Glomerular endothelial cell (primary cell): ENCODE measurements at places on chromosomes 3 and 15. TPM values are rescaled to one million over a fixed set of nuclear protein-coding genes. Genes with fewer than 3 reads are reported as not detected.

GRCh38 chr15:71444866-71445590 is 329.8 kb downstream of the THSD4 start:
- DNase-seq = no peak

- no peak for DNase-seq
Observed at GRCh38 chr3:73399106-73399505, 225.6 kb downstream of the PDZRN3 start.

LRTM1 gene
- total RNA-seq = not detected in 2 replicates

- DNase-seq = no peak
Observed at GRCh38 chr3:122794779-122795673, at the start of gene SLC49A4. Gene SLC49A4, plus strand, starts transcription at chr3:122795069. Its CDS starts 124 bp downstream, at chr3:122795193.

FETUB gene
- not detected in 2 replicates for total RNA-seq

GRCh38 chr3:107670986-107671385 is 148.2 kb downstream of the BBX start:
- no peak for DNase-seq

EFHB gene
- total RNA-seq = not detected in 2 replicates

GRCh38 chr3:177034832-177035475 is 162.3 kb downstream of the TBL1XR1 start:
- DNase-seq = no peak

- no peak for DNase-seq
Observed at GRCh38 chr3:106251160-106251892, 382.5 kb upstream of the CBLB start.

- no peak for DNase-seq
Observed at GRCh38 chr15:28934645-28935044, 48.9 kb downstream of the APBA2 start.

GRCh38 chr3:43041517-43041916 is 62.4 kb downstream of the GASK1A start:
- DNase-seq = no peak

DNA sequence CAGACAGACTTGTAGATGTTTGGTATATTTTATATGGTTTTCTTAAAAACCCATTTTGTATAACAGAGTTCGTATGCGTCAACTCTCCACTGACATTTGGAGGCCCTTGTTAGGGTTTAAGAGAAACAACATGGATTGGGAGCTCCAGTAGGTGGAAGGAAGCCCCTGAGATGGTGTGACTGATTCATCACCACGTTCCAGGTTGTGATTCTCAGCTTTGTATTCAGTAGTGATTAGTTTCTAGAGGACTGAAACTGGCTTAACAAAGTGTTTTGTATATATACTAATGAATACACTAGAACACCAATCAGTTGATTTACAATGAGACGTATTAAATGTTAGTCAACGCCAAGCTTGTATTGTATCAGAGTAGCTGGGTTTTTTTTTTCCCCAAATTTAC is 33.9 kb downstream of the SNRK start:
- no peak for DNase-seq

DNA sequence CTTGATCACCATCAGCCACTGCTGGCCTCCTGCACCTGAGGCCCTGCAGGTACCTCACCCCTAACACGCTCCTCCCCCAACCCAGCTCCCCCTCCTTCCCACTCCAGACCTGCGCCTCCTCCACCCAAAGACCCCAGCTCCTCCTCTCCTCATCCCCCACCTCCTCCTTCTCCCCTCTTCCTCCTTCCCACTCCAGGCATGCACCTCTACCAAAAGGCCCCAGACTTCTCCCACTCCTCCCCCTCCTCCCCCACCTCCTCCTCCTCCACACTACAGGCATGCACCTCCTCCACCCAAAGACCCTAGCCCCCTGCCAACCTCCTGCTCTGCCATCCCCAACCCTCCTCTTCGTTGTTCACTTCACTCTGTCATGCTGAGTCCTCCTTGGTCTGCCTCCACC is 42.7 kb downstream of the CYP11A1 start:
- no peak for DNase-seq

SCAPER gene
- 13.8 and 18.9 TPM in 2 replicates for total RNA-seq

GRCh38 chr3:189389346-189389745 is 217.6 kb downstream of the TPRG1 start:
- no peak for DNase-seq

STRA6 gene
- 0.48 and 1.6 TPM in 2 replicates for total RNA-seq

GRK7 gene
- not detected in 2 replicates for total RNA-seq

GRCh38 chr15:80060356-80061006 is 1.0 kb downstream of the ZFAND6 start:
- DNase-seq = no peak

DNA sequence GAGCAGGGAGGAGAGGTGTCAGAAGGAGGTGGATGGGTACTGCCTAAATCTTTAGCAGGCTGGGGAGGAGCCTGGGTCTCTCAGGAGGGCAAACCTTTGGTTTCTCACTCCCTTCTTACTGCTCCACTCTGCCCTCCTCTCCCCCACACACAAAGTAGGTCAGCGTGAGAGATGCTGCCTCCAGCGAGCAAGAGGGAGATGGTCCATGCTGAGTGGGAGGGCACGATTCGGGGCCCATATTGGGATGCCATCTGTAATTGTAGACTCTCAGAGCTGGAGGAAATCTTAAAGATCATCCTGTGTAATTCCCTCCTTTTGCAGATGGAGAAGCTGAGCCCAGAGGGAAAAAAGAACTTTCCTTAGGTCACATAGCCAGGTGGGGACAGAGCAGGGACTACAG is 34.2 kb upstream of the SYN2 start:
- DNase-seq = no peak

FMN1 gene
- 0.58 and 1.3 TPM in 2 replicates for total RNA-seq

DNA sequence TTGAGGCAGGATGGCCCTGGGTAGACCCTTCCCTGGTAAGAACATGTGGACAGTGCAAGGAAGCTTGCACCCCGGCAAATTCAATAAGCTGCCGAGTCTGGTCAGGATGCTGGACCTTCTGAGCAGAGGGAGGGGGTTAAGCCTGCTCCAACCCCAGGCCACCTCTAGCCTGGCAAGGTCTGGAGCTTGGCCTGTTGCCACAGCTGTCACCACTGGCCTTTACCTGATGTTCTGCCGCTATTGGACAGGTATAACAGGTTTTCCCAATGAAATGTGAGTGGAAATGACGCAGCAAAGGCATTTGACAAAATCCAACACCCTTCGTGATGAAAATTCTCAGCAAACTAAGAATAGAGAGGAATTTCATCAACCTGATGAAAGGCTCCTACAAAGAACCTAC is 699 bp upstream of the MESP1 start:
- no peak for DNase-seq

CCDC14 gene
- 24.0 and 26.3 TPM in 2 replicates for total RNA-seq

GRCh38 chr15:52243286-52243685 is 52.1 kb upstream of the GNB5 start:
- DNase-seq = no peak
